Activated B cell treated with CpG ODN at 0.5 μM for 24 hours (primary cell): ENCODE measurements at places on chromosomes 6 and 20. TPM values are rescaled to one million over a fixed set of nuclear protein-coding genes. Genes with fewer than 3 reads are reported as not detected.
A peak's percentile ranks its signal among the peaks of the same experiment; 100 is the strongest.

DNA sequence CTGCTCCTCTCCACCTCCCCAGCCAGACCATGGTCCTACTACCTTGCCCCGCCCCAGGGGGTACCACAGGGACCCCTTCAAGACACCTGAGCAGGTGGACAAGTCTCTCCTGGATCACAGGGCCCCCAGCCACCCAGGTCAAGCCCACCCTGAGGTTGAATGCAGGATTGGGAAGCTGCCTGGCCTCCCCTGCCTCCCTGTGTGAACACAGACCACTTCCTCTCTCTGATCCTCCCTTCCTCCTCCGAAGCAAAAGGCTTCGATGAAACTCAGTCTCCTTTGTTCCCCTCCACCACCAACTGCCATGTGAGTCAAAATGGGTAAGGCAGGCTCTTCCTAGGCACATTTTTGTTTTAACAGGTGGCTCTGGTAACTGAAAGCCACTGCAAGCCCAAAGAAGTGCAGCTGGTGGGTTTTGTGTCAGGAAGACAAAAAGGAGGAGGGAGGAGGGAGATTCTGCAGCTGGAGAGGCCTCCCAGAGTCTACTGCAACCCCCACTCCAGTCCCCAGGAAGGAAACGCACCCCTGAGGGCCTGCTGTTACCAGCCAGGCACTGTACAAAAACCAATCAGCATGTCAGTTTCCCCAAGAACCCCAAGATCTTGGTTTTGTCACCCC is 5.4 kb downstream of the ADA start:
- no peaks in the 10 kb centered on the region for H3K27me3 ChIP-seq
- peaks cover 4% of the 10 kb centered on the region for H3K36me3 ChIP-seq
- peak overlapping the region; percentile 80 for H3K4me3 ChIP-seq
- H3K27ac ChIP-seq = peak overlapping the region; percentile 88
- no peak for DNase-seq

GRCh38 chr20:36825385-36826104 is 50.4 kb upstream of the TLDC2 start:
- H3K36me3 ChIP-seq = peaks cover 42% of the 10 kb centered on the region
- H3K4me1 ChIP-seq = peaks cover 15% of the 10 kb centered on the region
- DNase-seq = no peak
- H3K4me3 ChIP-seq = no peak overlapping the region
- H3K27ac ChIP-seq = no peak overlapping the region

GRM4 gene
- total RNA-seq = not detected in 2 replicates

GRCh38 chr6:121430514-121431460 is 4.7 kb upstream of the GJA1 start:
- peaks cover 8% of the 10 kb centered on the region for H3K27me3 ChIP-seq
- H3K27ac ChIP-seq = no peak overlapping the region
- DNase-seq = no peak
- H3K36me3 ChIP-seq = no peaks in the 10 kb centered on the region
- H3K4me3 ChIP-seq = no peak overlapping the region
- no peaks in the 10 kb centered on the region for H3K4me1 ChIP-seq

SYTL3 gene
- total RNA-seq = 5.8 and 6.0 TPM in 2 replicates

GRCh38 chr6:24454452-24454851 is 34.9 kb downstream of the GPLD1 start:
- H3K4me1 ChIP-seq = no peaks in the 10 kb centered on the region
- H3K27ac ChIP-seq = no peak overlapping the region
- H3K27me3 ChIP-seq = no peaks in the 10 kb centered on the region
- no peak overlapping the region for H3K4me3 ChIP-seq
- DNase-seq = no peak

MARCKS gene
- 94.7 and 100 TPM in 2 replicates for total RNA-seq

SNAP25 gene
- total RNA-seq = not detected in 2 replicates

DNA sequence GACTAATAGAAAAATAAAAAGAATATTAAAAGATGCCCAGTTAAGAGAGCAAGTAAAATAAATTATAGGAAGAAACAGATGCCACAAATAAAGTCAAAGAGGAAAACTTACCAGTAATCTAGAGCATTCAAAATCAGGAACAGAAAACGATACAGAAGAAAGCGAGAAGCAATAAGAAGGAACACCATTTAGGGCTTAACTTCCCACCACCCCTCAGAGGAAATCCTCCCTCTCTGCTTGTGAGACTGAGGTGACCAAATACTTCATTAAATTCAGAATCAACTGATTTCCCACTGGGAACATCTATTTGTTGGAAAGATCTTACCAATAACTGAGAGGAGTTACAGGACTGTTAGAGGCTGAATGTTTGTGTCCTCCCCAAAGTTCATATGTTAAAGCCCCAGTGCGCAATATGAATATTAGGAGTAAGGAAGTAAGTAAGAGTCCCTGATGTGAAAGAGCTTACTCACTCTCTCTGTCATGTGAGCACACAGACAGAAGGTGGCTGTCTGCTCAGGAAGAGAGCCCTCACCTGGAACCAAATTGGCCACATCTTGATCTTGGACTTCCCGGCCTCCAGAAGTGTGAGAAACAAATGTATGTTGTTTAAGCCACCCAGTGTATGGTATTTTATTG is 19.5 kb downstream of the KATNA1 start:
- peak overlapping the region; percentile 50 for H3K4me3 ChIP-seq
- peak overlapping the region; percentile 90 for H3K27ac ChIP-seq
- peaks cover 21% of the 10 kb centered on the region for H3K4me1 ChIP-seq
- no peaks in the 10 kb centered on the region for H3K27me3 ChIP-seq
- no peak for DNase-seq
- peaks cover 33% of the 10 kb centered on the region for H3K36me3 ChIP-seq

DNA sequence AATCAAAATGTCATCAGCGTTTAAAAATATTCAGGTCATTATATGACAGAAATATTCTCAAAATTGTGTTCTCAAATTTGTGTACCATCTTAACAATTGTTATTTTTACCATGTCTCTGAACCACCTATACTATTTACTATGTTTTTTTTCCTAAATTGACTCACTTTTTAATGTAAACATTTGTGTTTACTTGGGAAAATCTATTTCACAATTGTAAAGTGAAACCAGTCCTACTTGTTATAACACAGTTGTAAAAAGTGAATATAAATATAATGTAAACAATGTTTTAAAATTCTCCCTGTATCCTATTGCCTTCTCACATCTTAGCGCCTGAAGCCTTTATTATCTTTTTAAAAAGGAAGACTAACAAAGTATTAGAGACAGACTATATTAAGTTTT is 83.5 kb downstream of the ADGRG6 start:
- no peak overlapping the region for H3K27ac ChIP-seq
- no peak overlapping the region for H3K4me3 ChIP-seq
- H3K4me1 ChIP-seq = no peaks in the 10 kb centered on the region
- H3K36me3 ChIP-seq = no peaks in the 10 kb centered on the region
- DNase-seq = no peak

DNA sequence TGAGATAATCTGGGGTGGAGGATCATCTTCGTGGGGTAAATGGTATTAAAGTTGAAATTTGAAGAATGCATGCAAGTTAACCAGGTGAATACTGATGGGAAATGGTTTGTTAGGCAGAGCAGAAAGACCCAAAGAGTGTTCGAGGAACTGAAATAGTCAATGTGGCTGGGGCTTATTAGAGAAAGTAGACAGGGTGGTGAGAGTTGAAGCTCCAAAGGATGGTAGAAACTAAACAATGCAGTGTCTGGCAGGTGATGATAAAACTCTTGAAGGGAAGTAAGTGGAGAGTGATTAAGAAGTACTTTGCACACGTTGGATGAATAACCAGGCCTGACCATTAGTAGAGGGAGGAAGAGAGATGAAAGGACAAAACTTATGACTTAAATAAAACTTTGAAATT is 39.8 kb upstream of the CENPW start:
- no peaks in the 10 kb centered on the region for H3K36me3 ChIP-seq
- H3K4me3 ChIP-seq = no peak overlapping the region
- no peak for DNase-seq
- no peaks in the 10 kb centered on the region for H3K27me3 ChIP-seq

DNA sequence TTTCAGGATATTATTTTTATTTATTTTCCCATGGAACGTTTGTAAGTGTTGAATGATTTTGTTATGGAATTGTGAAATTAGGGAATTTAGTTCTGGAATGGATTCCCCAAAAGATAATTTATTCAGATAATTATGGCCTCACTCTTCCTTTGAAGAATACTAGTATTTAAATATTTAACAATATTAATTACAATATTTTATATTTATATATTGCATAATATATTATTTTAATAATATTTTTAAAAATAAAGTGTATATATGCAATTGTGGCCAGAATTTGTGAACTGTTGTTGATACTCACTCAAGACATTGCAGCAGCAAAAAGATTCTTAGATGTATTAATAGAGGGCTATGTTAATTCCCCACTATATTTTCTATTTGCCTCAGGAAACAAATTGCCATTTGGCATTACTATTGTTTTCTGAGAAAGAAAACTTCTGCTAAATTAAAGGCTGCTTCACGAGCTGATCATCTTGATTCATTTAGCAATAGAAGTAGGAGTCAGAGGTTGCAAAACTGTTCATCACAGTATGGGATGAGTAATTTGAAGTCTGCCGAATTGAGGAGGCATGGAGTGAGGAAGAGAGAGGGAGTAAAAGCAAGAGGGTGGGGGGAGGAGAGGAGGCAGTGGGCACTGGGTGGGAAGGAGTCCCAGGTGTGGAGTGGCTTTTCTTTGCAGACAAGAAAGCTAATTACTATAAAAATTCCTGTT is 729.2 kb downstream of the DHX35 start:
- no peaks in the 10 kb centered on the region for H3K27me3 ChIP-seq
- H3K27ac ChIP-seq = no peak overlapping the region
- H3K36me3 ChIP-seq = no peaks in the 10 kb centered on the region

GRCh38 chr20:2767768-2768631 is 32.4 kb downstream of the CPXM1 start:
- H3K36me3 ChIP-seq = no peaks in the 10 kb centered on the region
- H3K27me3 ChIP-seq = peaks cover 28% of the 10 kb centered on the region
- H3K27ac ChIP-seq = no peak overlapping the region
- H3K4me3 ChIP-seq = no peak overlapping the region
- DNase-seq = no peak

DNA sequence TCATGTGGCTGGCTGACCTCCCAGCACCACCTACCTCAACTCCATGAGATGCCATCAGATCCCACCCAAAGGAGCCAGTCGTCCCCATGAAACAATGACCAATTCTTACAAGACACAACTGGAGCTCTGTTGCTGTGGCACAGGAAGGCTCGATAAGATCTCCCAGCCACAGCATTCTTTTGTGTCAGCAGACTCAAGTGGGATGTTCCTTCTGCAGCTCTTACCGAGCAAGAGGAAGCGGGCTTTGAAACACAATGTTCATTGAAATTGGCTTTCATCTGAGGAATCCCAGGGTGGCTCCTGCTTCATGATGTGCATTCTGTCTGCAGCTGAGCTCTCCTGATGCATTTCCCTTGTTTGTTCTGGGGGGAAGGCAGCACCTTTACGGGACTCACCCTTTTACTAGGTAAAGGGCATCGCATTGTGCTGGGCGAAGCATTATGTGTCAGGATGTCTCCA is 222.0 kb upstream of the SGK1 start:
- no peaks in the 10 kb centered on the region for H3K4me1 ChIP-seq
- peaks cover 3% of the 10 kb centered on the region for H3K27me3 ChIP-seq
- H3K36me3 ChIP-seq = no peaks in the 10 kb centered on the region
- no peak for DNase-seq

AAR2 gene
- 25.9 and 27.4 TPM in 2 replicates for total RNA-seq

DNA sequence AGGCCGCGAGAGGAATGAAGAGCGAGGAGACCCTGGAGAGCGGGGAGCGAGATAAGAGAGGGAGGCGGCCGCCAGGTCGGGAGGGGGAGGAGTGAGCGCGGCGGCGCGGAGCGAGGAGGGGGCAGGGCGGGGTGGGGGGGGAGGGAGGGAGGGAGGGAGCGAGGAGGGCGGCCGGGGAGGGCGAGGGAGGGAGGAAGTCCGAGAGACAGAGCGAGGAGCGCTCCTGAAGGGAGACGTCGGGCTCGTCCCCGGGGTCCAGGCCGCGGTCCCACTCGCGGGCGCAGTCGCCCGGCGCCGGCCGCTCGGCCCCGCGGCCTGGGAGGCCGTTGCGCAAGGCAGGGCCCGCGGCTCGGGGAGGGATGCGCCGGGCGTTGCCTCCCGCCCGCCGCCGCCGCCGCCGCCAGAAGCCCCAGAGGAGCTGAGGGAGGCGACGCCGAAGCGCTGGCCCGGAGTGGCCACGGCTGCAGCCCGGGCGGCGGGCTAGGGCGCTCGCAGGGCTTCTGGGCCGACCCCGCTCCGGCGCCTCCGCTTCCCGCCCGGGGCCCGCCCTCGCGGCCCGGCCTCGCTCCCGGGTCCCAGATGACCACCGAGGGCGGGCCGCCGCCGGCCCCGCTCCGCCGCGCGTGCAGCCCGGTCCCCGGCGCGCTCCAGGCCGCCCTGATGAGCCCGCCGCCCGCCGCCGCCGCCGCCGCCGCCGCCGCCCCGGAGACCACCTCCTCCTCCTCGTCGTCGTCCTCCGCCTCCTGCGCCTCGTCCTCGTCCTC is at the start of gene FOXF2:
FOXF2 (plus strand) TSS at position 208 of the 764 bp plus-strand sequence; CDS start at position 580, 372 bp downstream.
- H3K27ac ChIP-seq = no peak within 1 kb of the TSS
- no peak for DNase-seq
- H3K4me3 ChIP-seq = peak within 1 kb of the TSS; percentile 81

FKBP1C gene
- not detected in 2 replicates for total RNA-seq

- no peak overlapping the region for H3K27ac ChIP-seq
- no peaks in the 10 kb centered on the region for H3K36me3 ChIP-seq
- no peaks in the 10 kb centered on the region for H3K27me3 ChIP-seq
- H3K4me1 ChIP-seq = no peaks in the 10 kb centered on the region
- H3K4me3 ChIP-seq = no peak overlapping the region
- no peak for DNase-seq
Observed at GRCh38 chr6:128365520-128366160, 154.8 kb downstream of the PTPRK start.

DNA sequence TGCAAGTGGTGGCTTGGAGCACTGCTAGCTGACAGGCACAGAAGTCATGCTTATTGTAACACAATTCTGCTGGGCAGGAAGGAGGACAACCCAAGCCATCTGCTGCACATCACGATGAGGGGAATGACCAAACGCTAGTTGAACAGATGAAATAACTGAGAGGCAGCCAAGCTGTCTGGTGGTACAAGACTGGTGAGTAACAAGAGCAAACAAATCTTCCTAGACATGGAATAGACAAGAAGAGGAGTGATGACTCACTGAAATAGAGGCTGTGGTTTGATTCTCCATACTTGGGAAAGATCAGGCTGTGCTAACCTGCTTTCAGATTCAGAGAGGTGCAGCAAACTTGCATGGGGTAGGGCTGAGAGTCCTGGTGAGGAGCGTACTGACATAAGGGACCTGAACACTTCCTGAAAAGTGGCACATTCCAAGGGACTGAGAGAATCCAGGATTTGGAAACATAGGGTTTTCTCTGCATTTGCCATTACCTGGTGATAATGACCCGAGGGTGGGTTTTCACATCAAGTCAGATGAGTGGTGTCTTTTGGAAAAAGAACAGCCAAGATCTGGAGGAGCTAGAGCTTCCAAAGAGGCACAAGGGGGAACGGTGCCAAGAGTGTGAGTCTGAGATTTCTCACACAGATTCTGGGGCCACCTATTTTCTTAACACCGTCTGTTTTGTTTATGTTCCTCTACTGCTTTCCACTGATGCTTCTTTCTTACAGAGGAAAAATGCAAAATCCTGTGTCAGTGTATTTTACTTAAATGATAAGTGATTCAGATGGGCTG is 60.0 kb downstream of the PRL start:
- H3K27me3 ChIP-seq = no peaks in the 10 kb centered on the region
- H3K36me3 ChIP-seq = no peaks in the 10 kb centered on the region
- no peaks in the 10 kb centered on the region for H3K4me1 ChIP-seq
- no peak overlapping the region for H3K27ac ChIP-seq

- H3K4me1 ChIP-seq = peaks cover 40% of the 10 kb centered on the region
- peak overlapping the region; percentile 60 for H3K27ac ChIP-seq
- no peak overlapping the region for H3K4me3 ChIP-seq
Observed at GRCh38 chr20:1535420-1536175, 21.9 kb downstream of the SIRPD start.

LRRC1 gene
- 3.0 and 4.7 TPM in 2 replicates for total RNA-seq
